NCI-H446 (cell line): ENCODE measurements at places on chromosomes 16 and 17.

- no peak for DNase-seq
Observed at GRCh38 chr16:17334096-17334495, 136.7 kb downstream of the XYLT1 start.

- DNase-seq: no peak
Observed at GRCh38 chr17:64256913-64257807, 5.9 kb downstream of the TEX2 start.

GRCh38 chr17:82892899-82893565 is 53.2 kb upstream of the ZNF750 start:
- DNase-seq: no peak

DNA sequence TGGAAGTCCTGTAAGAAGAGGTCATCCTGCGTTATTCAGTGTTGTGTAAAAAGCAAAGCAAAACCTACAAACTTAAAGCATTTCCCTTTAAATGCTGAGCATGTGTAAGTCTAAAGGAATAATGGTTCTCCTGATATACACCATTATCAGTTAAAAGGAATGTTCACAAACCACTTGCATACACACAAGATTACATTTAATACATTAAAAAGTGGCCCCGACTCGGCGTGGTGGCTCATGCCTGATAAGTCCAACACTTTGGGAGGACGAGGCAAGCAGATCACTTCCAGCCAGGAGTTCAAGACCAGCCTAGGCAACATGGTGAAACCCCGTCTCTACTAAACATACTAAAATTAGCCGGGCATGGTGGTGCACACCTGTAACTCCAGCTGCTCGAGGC is 30.5 kb downstream of the CPPED1 start:
- no peak for DNase-seq

- DNase-seq: no peak
Observed at GRCh38 chr16:2056681-2057407, 9.1 kb downstream of the TSC2 start.

DNA sequence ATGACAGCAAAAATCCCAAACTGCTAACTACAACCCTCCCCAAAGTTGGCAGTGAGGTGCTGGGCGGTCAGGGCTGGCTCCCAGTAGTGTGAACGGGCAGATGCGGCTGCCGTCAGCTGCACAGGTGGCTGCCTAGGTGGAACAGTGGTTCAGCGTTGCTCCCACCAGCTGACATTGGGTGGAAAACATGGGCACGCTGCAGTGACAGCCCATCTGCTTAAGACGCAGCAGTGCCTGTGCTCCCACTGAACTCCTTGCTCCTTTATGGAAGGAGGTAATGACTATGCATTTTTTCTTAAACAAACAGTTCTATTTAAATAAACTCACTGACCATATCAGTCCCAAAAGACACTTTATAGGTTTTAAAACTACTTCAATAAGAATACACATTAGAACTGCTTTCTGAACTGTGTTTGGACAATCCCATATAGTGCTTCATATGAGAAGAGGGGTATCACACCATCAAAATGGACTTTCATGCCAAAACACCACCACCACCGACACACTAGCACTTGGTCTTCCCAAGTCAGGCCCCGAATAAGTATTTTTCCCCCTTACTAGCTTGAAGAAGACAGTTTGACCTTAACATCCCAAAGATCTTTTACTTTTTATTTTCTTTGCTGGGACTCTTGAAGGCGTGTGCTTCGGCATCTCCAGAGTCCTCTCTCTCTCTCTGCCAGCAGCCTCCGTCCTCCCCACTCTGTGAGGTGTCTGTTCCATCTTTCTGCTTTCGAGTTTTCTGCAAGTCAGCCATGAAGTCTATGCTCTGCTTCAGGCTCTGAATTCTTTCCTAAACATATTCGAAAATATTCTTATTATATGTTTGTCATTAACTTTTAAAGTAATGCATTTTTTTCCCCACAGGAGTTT is 34.4 kb downstream of the BRD7 start:
- DNase-seq: no peak

DNA sequence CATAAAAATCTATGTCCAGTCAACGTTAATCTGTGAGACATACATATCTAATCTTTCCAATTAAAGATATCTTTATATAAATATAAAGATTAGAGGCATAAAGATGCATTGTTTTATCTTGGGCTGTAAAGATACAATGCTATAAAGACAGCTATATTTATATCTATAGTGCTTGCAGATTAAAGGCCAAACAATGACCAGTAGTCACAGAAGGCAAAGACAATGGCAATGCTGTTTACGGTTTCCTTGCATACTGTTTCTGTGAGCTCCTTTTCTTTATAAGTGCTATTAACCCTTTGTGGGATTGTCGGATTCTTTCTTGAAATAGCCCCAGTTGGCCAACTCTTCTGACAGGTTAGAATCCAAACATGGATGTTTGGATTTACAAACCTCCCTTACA is 85.5 kb upstream of the SALL1 start:
- no peak for DNase-seq

GRCh38 chr17:6072611-6073010 is 2.4 kb downstream of the WSCD1 start:
- DNase-seq: no peak

- DNase-seq: no peak
Observed at GRCh38 chr17:56994009-56994792, 16.3 kb downstream of the SCPEP1 start.

GRCh38 chr16:31529108-31529936 is 1.6 kb downstream of the AHSP start:
- no peak for DNase-seq

- no peak for DNase-seq
Observed at GRCh38 chr17:77129568-77130301, 11.0 kb upstream of the SEC14L1 start.

- no peak for DNase-seq
Observed at GRCh38 chr17:15456496-15456895, 10.9 kb downstream of the CDRT4 start.

- no peak for DNase-seq
Observed at GRCh38 chr16:1357906-1358566, 6.3 kb downstream of the GNPTG start.

- DNase-seq: no peak
Observed at GRCh38 chr17:74276541-74277009, 2.5 kb downstream of the DNAI2 start.

- DNase-seq: no peak
Observed at GRCh38 chr17:29617125-29617480, 5.6 kb downstream of the CORO6 start.

- no peak for DNase-seq
Observed at GRCh38 chr17:36702636-36703035, 101.3 kb downstream of the MRM1 start.

DNA sequence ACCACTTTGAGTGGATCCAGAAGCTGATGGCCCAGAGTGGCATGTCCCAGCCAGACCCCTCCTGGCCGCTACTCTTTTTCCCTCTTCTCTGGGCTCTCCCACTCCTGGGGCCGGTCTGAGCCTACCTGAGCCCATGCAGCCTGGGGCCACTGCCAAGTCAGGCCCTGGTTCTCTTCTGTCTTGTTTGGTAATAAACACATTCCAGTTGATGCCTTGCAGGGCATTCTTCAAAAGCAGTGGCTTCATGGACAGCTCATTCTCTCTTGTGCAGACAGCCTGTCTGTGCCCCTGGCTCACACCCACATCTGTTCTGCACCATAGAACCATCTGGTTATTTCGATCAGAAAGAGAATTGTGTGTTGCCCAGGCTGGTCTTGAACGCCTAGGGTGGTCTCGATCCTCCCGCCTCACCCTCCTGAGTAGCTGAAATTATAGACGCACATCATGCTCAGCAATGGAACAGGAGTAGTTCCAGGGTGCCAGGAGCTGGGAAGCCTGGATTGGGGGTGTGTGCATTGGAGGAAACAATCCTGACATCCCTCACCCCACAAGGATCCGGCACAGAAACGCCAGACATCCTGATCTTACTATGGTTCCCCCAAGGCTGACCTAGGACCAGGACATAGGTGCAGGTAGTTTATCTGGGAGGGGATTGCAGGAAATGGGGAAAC is 4.6 kb downstream of the PRSS21 start:
- no peak for DNase-seq

DNA sequence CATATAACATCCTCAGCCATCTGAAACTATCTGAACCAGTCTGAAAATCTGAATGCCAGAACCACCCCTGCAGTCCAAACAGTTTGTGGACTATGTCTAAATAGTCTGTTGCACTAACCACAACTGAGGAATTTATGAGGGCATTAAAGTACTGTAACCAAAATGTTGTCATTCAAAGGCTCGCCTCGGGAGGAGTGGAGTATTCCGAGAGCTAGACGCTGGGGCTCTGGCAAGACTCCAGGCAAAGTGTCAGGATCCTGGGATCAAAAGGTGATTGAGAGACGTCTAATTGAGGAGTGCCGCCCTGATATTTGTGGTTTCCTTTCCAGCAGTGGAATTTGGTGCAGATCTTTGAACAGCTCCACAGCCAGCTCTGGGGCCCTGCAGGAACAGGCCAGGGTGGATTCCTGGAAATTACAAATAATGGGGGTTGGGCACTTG is 142.9 kb upstream of the MYOCD start:
- no peak for DNase-seq

GRCh38 chr17:72030067-72030899 is 90.5 kb upstream of the SOX9 start:
- no peak for DNase-seq

GRCh38 chr17:74786431-74787055 is 10.4 kb upstream of the NAT9 start:
- no peak for DNase-seq

DNA sequence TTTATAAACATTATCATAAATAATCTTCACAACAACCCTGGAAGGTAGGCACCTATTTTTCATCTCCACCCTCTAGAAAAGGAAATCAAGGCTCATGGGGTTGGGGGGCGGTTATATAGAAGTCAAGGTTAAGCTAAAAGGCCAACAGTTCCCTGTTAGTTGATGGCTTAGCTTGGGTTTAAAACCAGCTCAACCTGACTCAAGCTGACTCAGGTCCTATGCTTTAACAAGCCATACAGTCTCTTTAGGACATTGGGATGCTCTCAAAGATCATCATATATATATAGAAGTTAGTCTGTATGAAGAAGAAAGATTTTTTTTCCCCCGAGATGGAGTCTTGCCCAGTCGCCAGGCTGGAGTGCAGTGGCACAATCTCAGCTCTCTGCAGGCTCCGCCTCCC is 44.8 kb upstream of the MED13 start:
- no peak for DNase-seq

GRCh38 chr17:80830020-80830780 is 161.4 kb upstream of the CHMP6 start:
- no peak for DNase-seq

DNA sequence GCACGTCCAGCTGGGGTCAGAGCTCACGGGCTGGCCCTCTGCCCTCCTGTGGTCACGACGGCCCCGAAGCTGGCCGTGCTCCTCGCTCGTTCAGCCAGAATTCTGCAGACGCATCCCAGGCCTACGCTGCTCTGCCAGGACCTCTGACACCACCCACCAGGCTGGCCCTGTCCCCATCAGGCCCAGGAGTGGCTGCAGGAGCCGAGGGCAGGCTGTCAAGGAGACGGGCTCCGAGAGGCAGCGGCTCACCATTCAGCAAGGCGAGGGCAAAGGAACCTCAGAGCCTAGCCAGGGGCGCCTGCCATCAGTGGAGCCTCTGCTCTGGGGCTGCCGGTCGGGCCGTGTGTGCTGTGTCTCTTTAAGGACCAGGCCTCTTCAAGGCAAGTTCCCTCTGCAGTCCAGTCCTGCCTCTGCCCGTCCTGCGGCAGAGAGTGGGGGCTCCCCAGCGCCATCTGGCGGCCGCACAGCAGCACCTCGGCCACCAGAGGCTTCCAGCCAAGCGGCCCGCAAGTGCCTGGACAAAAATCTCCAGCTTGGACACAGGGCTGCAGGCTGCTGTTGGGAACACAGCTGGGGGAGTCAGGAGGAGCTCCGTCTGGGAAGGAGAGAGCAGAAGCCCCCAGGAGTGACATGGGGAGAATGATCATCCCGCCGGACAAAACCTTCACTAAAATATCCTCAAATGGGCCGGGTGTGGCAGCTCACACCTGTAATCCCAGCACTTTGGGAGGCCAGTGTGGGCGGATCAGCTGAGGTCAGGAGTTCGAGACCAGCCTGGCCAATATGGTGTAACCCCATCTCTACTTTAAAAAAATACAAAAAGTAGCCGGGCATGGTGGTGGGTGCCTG is 7.4 kb upstream of the ABR start:
- DNase-seq: no peak

DNA sequence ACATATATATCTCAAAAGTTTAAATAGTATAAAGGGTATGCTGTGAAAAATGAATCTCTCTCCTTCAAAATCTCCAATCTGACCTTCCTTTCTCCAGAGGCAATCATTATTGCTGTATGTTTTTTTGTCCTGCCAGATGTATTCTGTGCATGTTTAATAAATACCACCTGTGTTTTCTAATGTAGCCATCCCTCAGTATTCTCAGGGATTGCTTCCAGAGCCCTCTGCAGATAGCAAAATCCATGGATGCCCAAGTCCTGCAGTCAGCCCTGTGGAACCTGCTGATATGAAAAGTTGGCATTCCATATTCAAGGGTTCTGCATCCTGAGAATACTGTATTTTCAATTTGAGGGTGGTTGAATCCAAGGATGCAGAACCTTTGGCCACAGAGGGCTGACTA is 42.9 kb downstream of the BPTF start:
- no peak for DNase-seq
